ENCODE measurements at places on chromosomes 1 and 21.

GRCh38 chr1:19798486-19799229, 1.1 kb downstream of the TMCO4 start:
- DNase-seq: no peak

GRCh38 chr21:37863842-37864241, 52.4 kb downstream of the KCNJ6 start:
- no peak for DNase-seq

DNA sequence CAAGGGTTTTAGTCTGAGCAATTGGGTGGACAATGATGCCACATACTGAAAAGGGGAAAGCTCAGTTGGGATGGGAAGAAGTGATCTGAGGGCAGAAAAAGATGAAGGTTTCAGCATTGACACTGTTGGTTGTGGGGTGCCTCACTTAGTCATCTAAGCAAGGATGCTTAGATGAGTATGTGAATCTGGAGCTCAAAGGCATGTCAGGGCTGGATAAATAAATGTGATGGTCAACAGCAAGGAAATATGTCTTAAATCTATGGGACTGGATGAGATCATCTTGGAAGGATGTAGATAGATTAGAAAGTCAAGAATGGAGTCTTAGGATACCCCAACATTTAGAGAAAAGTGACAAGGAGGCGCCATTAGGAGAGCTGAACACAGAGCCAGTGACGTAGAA, 114.6 kb downstream of the ZBTB18 start:
- no peak for DNase-seq

- peak; percentile 48 for DNase-seq
Observed at GRCh38 chr1:93681101-93681988, at the start of gene BCAR3. Gene BCAR3 (minus strand): TSS chr1:93681837. CDS start chr1:93674930, 6,907 bp downstream.

DNA sequence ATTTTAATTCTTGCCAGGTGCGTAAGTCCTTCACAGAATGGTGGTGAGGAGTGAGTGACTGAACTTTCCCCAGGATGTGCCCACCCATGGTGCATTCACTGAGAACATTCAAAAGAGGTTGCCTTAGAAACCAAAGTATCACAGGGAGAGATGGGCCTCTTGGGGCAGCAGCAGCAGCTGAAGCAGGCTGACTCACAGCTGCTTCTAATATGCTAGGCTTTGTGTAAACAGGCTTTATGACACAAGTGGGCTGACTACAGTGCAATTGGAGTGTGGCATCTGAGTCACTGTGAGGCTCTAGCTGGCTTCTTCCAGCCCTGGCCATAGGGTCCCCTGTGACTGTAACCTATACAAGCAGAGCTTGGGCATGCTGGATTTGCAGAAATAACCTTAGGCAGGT, 12.6 kb downstream of the PIGP start:
- DNase-seq: no peak

- DNase-seq: no peak
Observed at GRCh38 chr1:86773341-86774288, 69.2 kb downstream of the SH3GLB1 start.

DNA sequence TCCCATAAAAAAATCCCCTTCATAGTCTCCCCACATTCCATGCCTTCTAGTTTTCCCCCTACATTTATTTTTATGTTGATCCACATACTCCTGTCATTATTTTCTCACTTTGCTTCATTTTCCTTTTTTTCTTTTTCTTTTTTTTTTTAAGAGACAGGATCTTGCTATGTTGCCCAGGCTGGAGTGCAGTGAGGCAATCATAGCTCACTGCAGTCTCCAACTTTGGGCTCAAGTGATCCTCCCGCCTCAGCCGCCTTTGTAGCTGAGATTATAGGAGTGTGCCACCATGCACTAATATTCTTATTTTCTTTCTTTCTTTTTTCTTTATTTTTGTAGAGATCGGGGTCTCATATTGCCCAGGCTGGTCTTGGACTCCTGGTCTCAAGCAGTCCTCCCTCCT, 7.8 kb downstream of the RNF2 start:
- no peak for DNase-seq

- no peak for DNase-seq
Observed at GRCh38 chr1:228851193-228851592, 115.9 kb downstream of the RHOU start.

DNA sequence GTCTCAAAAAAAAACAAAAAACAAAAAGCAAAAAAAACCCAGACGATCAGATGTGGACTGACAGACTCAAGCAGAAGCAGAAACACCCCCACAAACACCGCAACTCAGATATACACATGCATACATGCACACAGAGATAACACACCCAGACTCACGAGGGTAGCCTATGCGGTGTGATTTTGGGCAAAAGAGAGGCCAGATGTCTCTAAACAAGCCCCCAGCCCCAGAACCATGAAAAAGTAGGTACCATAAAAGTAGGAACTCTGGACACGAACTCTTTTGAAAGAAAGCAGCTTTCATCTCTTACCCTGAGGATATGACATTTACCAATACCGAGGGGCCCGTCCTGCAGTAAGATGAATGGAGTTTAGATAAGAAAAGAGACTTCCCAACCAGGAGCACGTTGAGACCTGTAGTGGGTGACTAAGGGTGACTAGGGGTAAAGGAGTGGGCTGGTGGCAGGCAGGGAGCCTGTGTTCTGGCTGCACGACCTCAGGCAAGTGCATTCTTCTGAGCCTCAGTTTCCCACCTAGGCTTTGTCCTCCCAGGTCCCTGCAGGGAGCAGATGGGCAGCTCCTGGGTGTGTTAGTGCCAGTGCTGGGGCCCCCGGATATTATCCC, 1.5 kb upstream of the TINAGL1 start:
- DNase-seq: no peak

GRCh38 chr1:178091986-178092745, 1.7 kb upstream of the RASAL2 start:
- no peak for DNase-seq

DNA sequence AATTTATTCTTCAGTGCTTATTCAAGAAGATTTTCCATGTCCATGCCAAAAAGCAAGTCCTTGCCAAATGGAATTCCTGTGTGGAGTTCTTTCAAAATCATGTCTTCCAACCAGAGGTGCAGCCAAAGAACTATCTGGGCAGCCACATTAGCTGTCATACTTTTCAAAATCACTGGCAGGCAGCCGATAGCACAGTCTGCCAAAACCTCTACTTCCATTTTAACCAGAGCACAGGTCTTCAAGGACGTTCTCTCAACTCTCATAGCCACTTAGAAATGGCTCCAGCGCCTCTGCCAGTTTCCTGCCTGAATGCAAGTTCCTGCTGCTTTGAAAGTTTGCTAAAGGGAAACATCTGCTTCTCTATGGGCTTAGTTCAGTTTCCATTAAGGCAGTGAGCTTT, 975.7 kb upstream of the ADGRL4 start:
- no peak for DNase-seq

DNA sequence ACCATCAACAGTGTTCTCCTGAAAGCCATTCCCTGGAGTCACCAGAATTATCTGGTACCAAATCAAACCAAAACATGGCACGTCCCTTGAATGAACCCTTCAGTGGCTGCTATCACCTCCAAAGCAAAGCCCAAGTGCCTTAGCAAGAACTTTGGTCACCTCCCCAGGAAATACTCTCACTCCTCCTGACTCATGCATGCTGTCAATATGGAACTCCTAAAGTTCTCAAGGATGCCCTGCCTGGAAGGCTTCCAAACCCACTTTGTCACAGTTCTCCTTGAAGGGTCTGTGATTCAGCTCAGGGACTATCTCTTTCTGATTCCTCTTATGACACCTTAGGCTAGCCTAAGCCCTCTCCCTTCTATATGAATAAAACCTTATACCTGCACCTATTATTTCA, 146.1 kb upstream of the RUNX1 start:
- no peak for DNase-seq

DNA sequence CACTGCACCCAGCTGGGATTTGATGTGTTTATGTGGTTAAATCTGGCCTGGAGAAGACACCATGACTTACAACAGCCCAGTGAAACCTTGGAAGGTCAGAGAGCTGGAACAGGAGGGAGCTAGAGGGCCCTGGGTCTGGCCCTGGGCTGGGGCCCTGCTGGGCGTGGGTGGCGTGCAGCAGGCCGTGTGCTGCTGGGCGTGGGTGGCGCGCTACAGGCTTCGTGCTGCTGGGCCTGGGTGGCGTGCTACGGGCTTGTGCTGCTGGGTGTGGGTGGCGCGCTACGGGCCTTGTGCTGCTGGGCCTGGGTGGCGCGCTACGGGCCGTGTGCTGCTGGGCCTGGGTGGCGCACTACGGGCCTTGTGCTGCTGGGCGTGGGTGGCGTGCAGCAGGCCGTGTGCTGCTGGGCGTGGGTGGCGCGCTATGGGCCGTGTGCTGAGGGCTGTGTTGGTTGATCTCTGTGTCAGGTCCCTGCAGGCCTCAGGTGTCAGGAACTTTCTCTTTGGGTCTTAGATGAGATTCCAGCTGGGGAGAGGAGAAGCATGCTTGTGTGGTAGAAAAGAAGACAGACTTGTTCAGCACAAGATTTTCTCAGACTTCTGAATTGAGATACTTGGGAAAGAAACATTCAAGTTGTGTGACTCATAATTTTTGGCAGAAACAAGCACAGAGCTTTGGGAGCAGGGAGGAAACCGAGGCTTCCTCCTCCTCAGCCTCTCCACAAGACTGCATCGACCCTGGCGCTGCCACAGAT, 66.0 kb downstream of the COL18A1 start:
- no peak for DNase-seq

- no peak for DNase-seq
Observed at GRCh38 chr1:152084853-152085252, 4.0 kb downstream of the TCHHL1 start.

DNA sequence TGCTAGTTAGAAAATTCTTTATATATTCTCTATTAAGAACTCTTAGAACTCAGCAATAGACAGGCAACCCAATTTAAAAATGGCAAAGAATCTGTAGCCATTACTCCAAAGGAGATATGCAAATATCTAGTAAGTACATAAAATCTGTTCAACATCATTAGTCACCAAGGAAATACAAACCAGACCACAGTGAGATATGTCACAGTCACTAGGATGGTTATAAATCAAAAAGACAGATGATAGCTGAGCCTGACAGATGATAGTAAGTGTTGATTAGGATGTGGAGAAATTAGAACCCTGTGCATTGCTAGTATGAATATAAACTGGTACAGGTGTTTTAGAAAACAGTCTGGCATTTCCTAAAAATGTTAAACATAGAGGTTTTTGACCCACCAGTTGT, 26.6 kb downstream of the SRSF11 start:
- DNase-seq: no peak

DNA sequence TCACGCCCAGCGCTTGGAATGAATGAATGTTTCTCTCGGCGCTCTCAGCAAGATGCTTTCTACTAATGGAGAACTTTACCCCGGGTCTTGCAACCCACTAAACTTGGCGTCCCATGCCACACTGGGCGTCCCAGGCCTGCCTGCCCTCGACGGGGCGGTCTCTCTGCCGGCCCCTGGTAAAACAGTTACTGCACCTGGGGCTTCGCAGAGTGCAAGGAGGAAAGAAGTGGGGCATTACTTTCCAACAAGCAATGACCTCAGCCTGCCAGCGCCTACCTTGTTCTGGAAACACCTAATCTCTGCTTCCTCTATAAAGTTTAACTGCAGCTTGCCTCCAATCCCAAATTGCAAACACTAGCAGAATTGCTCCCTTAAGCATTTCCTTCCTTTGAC, 27.8 kb upstream of the NFIA start:
- DNase-seq: no peak

GRCh38 chr1:64469116-64469976, 583 bp upstream of the CACHD1 start:
- no peak for DNase-seq

DNA sequence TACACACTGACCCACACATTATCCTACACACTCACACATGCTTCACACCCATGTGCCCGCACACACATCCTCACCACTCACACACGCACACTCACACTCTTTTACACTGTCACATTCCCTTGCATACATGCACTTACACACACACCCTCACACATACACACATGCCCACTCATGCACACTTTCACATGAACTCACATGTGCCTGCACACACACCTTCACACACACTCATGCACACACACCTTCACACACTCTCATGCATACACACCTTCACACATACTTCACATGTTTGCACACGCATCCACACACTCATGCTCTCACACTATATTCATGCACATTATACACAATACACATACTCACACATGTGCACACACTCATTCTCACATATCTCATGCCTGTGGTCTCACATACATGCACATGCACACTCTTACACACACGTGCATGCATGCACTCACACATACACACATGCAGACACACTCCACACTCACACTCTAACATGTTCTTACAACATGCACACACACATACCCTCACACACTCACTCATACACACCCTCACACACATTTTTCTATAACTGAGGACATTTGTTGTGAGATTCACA, 42.3 kb downstream of the RXRG start:
- no peak for DNase-seq

DNA sequence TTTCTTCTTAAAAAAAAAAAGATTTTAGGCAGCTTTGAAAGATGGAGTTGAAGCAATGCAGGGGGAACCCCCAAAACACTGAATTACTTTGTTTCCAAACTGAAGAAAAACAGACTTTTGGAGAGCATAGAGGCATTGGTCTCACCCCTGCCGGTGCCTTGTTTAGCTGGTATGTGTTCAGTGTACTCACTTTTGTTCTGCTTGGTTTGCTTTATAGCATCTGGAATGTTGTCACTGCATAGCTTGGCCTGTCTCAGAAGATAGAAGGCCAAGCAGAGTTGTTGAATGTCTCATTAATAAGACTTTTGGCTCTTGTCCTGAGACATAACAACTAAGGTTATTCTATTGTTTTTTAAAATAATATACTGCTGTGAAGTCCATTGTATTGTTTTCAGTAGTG, 6.9 kb downstream of the THRAP3 start:
- no peak for DNase-seq

DNA sequence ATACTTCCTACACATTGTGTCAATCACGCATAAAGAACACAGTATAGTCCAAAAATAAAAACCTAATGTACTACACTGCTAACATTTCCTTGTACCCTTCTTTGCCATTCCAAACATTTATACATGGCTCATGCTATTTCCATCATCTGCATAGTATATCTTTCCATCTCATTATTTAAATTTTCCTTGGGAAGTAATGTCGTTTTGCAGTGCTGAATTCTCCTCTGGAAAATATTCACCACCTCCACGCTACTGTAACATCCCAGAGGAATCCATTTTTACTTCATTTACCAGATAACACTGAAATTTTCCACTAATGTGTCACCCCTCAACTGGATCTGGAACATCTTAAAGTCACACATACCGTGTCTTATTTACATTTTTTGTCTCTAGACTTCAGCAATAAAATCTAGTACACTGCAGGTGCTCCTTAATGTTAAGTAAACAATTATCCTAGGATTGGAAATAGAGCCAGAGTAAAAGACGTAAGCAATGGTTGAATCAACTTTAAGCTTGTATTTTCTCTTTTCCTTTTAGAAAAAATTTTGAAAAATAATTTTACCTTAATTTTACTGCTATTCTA, 881.0 kb downstream of the AMY1C start:
- DNase-seq: no peak

GRCh38 chr1:208145167-208145566, 99.0 kb downstream of the PLXNA2 start:
- no peak for DNase-seq
